Stimulated activated CD8-positive, alpha-beta memory T cell treated with anti-CD3 and anti-CD28 coated beads, Interleukin-15, amount 100 ng/mL, for 1 hour (primary cell): ENCODE measurements at places on chromosomes 6 and 20.

DNA sequence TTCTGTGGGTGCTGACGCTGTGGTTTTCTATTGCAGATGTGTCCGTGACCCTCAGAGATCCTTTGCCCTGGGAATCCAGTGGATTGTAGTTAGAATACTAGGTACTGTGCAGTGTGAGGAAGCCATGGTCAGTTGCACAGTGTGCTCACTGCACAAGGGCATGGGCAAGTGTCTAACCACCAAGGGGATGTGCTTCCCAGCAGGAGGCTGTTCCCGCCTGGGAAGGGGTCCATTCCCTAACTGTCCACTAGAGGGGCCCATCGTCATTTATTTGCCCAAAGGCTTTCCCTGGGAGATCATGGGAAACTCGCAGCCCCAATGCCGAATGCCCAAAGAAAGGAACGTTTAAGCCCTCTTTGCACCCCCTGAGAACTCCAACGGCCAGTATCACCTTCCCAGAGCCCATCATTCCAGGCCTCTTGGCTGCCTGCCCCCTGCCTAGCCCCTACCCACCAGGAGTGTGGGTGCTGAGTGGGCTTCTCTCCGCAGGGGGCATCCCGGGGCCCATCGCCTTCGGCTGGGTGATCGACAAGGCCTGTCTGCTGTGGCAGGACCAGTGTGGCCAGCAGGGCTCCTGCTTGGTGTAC, 26.2 kb downstream of the SLCO4A1 start:
- DNase-seq: peak; percentile 15

GRCh38 chr20:47232518-47232917, 124.0 kb downstream of the ZMYND8 start:
- DNase-seq: no peak

GRCh38 chr6:142722012-142722411, 223.0 kb downstream of the HIVEP2 start:
- no peak for DNase-seq

GRCh38 chr20:52261792-52262191, 70.2 kb upstream of the ZFP64 start:
- DNase-seq: no peak

DNA sequence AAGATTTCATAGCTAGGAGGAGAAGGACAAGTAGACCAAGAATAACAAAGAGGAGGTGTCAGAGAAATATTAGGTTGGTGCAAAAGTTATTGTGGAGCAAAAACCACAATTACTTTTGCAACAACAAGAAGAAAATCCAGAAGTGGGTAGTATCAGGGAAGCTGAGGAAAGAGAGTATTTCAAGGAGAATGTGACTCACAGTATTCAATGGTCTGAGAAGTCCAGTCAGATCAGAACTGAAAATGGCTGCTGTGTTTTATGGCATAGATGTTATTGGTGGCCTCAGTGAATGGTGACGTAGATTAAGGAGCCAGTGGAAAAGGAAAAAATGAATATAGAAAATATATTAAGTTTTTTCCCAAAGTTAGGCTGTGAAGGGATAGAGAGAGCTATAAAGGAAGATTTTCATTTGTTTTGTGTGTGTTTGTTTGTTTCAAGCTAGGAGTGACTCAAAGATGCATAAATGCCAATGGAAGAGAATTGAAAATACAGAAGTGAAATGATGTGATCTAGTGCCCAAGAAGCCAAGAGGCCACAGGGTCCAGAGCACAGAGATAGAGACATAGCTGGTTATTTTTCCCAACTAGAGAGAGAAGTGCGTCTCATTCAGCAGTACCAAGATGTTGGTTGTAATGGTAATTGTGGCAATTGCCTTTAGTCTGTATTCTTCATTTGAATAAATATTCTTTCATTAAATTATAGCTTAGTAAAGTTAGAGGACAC, 112.8 kb downstream of the ADTRP start:
- DNase-seq: no peak

DNA sequence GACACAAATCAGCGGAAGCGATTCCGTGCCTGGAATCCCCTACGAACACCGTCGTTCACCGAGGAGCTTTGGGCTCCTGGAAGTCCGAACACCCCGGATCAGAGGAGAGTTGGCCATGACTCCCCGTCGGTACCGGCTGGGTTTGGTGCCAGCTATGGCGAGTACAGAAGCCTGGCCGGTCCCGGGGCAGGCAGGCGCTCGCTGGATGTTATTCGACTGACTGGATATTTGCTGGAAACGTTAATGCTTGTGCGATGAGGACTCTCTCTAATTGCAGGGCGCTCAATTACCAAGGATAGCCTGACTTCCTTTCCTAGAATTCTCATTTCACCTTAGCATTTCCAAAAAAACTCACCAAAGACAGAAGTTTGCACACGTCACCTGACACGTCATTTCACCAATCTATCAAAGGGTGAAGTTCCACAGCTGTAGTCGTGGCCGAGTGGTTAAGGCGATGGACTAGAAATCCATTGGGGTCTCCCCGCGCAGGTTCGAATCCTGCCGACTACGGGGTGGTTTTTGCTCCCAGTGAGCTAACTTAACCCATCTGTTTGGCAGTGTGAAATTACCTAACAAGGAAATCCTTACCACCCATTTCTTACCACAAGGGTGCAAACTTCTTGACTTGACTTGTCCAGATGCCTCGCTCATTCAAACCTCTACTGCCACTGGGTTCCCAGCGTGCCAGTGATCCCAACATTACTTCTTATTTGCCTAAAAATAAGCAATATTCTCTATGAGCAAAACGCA, 22.7 kb upstream of the ZNF184 start:
- DNase-seq: no peak

- DNase-seq: no peak
Measured at GRCh38 chr6:93790981-93791380, 371.6 kb upstream of the EPHA7 start.

- DNase-seq: no peak
Measured at GRCh38 chr6:176766-177165, 115.5 kb upstream of the DUSP22 start.

GRCh38 chr6:166476634-166477215, 94.0 kb upstream of the MPC1 start:
- DNase-seq: no peak

GRCh38 chr20:1341561-1342265, 12.8 kb upstream of the SDCBP2 start:
- no peak for DNase-seq

DNA sequence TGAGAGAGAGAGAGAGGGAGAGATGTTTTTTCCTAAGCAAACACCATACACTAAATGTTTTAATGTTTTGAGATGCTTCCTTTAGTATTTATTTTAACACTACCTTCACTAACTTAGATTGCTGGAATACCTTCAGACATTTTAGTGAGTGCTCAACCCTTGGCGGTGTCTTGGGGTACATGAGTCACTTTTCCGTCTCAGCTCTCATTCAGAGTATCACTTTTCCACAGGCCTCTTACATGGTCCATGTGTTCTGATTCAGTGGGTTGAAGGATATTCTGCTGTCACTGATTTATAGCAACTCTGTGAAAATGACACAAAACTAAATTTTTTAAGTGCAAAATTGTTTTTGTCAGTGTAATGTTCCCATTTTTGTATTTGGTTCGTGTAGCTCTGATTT, 217.9 kb downstream of the CLVS2 start:
- no peak for DNase-seq

DNA sequence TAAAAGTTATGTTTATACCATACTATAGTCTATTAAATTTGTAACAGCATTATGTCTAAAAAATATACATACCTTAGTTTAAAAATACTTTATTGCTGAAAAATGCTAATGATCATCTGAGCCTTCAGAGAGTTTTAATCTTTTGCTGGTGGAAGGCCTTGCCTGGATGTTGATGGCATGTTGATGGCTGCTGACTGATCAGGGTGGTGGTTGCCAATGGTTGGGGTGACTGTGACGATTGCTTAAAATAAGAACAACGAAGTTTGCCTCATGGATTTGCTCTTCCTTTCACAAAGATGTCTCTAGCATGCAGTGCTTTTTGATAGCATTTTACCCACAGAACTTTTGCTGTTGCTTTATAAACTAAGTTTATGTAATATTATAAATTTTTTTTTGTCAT, 68.6 kb downstream of the QKI start:
- no peak for DNase-seq

- DNase-seq: no peak
Measured at GRCh38 chr6:55473722-55474121, 105.3 kb downstream of the HMGCLL1 start.

DNA sequence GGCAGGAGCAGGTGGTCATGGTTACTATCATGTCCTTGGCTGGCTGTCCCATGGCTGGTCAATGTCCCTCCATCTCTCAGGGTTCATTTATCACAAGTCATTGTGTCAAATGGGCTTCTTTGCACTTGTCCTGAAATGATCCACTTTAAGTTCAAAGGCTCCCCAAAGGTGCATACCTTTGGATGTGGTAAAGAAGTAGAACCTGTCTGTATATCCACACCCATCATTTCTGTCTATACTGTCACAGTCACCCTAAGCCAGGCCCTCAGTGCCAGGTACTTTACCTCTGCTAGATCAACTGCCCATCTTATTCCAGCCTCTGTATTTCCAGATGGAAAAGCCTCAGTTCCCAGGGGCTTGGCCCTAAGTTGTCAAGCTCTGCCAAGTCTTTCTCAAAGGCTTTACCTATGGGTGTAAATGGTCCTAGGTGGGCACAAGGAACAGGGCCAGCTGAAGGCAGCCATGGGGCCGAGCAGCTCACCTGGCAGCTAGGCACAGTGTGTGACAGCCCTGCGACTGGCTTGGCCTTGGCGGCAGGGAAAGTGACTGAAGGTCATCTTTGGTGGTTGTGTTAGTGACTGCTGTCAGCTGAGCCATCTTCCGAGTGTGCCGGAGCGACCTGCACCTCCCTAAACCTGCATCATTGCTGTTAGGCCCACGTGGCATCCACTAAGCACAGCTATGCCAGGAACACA, 198.4 kb downstream of the SYNDIG1 start:
- DNase-seq: no peak

DNA sequence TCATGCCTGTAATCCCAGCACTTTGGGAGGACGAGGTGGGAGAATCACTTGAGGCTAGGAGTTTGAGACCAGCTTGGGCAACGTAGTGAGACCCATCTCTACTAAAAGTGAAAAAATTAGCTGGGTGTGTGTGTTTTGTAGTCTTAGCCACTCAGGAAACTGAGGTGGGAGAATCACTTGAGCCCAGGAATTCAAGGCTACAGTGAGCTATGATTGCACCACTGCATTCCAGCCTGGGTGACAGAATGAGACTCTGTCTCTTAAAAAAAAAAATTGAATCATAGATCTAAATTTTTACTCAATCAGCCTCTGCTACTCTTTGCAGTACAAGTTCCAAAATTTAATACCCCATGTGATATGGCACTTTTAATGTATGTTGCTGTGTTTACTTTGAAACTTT, 121.6 kb downstream of the ARMC2 start:
- DNase-seq: no peak

GRCh38 chr6:83873869-83874268, 14.4 kb downstream of the CYB5R4 start:
- no peak for DNase-seq

DNA sequence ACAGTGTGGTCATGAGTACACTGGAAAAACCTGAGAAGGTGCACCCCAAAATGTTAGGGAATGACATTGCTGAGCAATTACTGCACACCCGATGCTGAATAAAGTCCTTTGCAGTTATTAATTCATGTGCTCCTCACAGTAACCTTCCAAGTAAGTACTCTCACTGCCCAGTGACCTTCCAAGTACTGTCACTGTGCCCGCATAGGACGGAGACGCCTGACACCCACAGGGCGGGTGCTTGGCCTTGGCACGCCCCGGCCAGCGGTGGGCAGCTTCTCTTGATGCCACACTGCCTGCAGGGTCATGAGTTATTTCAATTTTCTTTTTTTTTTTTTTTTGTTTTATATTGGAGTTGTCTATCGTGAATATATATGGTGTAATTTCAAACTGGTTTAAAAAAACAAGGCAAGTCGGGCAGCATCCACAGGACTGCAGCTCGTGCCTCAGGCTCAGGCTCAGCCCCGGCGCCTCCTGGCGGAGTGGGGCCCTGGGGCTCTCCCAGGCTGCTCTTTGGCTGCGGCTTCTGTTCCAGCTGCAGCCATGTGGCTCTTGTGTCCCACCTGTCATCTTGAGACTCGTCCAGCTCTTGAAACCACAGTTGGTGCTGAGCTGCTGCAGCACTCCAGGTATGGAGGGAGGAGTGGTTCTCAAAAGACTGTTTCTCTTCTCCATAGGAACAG, 27.0 kb downstream of the PNLDC1 start:
- DNase-seq: no peak

DNA sequence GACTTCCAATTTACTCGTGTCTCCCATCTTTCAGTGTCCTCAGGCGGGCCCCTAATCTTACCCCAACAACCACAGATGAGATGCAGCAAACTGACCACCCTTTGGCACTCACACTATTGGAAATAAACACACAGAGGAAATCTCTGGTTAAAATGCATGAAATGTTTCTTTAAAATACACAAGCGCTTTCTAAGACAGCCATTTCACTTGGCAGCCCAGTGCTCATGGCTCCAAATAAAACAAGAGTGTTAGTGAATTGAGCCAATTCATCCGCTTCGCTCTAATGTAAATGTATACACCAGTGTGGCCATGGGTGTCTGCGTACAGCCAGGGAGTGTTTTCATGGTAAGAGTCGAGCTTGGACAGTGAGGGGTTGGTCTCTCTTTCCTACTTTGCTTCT, 282.9 kb downstream of the CLIC5 start:
- DNase-seq: no peak

DNA sequence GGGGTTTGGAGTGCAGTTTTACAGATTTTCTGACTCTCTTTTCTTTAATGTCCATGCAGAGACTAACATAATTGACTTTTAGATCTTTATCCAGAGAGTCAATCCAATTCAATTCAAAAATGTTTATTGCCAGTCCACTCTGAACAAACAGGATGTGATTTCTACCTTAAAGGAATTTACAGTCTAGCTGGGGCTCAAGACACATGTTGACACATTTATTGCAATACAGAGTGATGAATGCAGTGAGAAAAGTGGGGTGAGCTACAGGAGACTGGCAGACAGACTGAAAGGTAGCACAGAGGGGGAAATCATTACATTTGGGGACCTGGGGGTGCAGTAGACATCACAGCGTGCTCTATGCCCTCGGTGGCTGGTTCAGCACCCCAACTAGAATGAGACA, 193.9 kb downstream of the SLC24A3 start:
- no peak for DNase-seq
